ENCODE measurements at places on chromosomes 4 and X. TPM values are rescaled to one million over a fixed set of nuclear protein-coding genes. Genes with fewer than 3 reads are reported as not detected.

Gene SOWAHB
- not detected for total RNA-seq

Gene S100P
- 6.3 TPM for total RNA-seq

Gene BMP2K
- 92.9 TPM for total RNA-seq

Gene VCX3A
- not detected for total RNA-seq

Gene MAGEA12
- total RNA-seq = not detected

Gene ATP10D
- total RNA-seq = 35.9 TPM

Gene HTN3
- total RNA-seq = not detected

Gene MSX1
- 7.5 TPM for total RNA-seq

Gene DMRTC1
- not detected for total RNA-seq

Gene TMPRSS11B
- total RNA-seq = not detected

Gene CFAP99
- total RNA-seq = not detected

Gene CNGA1
- 11.9 TPM for total RNA-seq

Gene RAB33A
- not detected for total RNA-seq

DNA sequence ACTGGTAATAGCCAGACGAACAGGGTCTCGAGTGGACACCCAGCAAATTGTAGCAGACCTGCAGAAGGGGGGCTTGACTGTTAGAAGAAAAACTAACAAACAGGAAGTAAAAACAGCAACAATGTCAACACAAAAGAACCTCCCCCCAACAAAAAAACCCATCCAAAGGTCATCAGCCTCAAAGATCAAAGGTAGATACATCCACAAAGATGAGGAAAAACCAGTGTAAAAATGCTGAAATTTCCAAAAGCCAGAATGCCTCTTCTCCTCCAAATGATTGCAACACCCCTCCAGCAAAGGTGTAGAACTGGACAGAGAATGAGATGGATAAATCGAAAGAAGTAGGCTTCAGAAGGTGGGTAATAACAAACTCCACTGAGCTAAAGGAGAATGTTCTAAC, 313.0 kb upstream of the TEX13C start:
- no peak for DNase-seq

- DNase-seq = no peak
Measured at GRCh38 chrX:132802033-132802432, 156.4 kb downstream of the HS6ST2 start.

DNA sequence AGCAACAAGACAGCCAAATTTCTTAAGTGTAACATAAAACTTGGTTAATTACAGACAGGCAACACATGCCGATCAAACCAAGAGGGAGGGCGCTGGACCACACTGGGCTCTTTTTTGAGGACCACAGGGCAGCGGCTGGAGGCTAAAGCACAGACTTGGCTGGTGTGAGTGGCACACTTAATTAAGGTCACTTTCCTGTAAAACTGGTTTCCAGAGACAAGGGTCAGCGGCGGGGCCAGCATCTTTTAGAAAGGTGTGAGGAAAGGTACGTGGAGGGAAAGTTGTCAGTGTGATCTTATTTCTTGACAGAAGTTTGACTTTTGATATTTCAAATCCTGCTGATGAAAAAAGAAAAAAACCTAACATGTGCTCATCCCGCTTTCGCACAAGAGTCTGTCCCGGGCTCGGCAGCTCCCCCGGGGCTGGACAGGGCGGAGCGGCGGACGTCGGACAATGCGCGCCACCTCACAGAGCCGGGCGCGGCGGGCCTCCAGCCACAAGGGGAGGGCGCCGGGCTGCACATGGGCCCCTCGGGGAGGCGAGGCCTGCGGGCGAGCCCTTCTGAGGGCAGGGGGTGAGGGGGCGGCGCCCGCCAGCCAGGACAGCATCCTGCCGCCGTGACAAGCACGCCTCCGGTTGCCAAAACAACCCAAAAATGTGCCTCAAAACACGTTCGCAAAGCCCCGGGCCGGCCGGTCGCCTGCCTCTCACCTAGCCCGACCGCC, 660 bp upstream of the HSPA4L start:
- peak; percentile 56 for DNase-seq

GRCh38 chrX:103254921-103255493, at the start of gene TCEAL8:
TSS of gene TCEAL8 (minus strand) at chrX:103255155. CDS start at chrX:103253979, 1,176 bp downstream.
- peak; percentile 89 for DNase-seq

DNA sequence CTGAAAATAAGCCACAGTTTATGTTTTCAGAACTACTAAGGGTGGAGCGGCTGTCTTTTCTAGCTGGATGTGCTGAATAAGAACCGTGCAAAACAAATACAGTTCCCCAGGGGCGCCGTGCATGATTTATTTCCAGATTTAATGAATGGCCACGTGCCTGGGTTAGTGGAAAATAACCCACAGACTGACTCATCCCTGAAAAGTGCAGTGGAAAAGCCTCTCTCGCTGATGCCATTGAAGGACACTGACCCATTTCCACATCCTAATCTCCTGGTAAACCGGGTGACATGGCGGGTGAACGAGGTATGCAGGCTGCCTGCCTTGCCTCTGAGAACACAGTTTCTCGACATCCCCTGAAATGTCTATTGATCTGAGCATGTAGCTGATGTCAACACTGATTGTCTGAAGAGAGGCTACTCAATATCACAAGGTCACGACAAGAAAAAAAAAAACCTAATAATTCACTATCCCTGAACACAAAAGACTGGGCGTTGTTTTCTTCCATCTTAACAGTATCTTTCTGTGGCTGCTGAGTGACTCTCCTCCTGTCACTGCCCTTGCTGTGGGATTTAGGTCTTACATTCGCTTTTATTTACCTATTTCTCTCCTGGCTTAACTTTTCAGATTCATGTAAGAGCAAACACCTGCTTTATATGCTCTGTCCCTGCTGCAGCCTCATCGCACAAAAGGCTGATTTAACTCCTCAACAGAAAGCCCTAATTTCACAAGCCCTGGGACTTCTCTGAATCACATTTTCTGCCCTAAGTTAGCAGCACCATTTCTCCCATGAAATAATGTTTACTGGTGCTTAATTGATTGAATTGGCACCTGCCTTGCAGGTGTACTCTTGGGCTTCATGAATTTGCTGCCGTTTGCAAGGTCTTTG, 76.9 kb upstream of the SCOC start:
- peak; percentile 71 for DNase-seq

GRCh38 chr4:83110970-83111750, 3.4 kb downstream of the PLAC8 start:
- no peak for DNase-seq

DNA sequence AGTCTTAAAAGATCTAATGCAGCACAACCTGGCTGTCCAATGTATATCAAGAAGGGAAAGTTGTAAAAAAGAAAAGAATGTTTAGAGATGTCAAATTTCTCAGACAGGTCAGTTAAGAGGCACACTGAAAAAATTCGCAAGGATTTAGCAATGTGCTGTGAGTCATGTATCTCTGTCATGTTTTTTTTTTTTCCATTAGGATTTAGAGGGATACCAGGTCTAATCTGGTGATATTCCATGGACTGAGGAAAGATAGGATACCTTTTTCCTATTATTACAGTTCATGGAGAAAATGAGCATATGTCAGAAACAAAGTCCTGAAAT, 815.4 kb upstream of the PCDH10 start:
- DNase-seq = no peak

DNA sequence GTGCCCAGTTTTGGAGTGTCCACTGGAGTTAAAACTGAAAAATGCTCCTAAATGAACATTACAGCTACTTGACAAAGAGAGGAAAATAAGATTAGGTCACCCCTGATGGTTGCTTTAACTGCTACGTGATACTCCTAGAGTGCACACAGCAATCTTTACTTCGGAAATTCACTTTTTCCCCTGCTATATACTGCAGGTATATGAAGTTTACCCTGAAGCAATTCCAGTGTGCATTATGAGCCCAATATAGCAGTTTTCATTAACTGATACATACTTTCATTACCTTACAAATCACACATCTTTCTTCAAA, 773 bp upstream of the ZNF827 start:
- DNase-seq = no peak

- no peak for DNase-seq
Measured at GRCh38 chr4:177271915-177272766, 37.5 kb upstream of the NEIL3 start.

GRCh38 chr4:15703439-15703838, 574 bp downstream of the BST1 start:
- DNase-seq = no peak

DNA sequence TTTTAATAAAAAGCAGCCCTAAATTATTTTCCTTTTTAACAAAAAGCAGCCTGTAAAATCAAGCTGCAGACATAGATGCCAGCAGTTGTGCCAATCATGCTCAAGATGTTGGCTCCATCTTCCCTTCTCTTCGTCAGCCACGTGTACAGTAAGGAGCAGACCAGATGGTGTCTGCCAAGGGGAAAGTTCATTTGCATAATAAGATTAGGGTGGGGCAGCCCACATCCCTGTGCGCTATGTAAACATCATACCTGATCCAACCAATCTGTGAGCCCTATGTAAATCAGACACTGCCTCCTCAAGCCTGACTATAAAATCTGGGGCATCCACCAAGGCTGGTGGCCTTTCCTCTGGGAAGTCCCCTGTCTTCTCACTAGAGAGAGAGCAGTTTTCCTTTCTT, 23.1 kb upstream of the C1GALT1C1 start:
- no peak for DNase-seq

- DNase-seq = no peak
Measured at GRCh38 chr4:148857239-148857972, 415.2 kb upstream of the NR3C2 start.

- DNase-seq = no peak
Measured at GRCh38 chr4:118279328-118279727, 73.5 kb downstream of the PRSS12 start.

DNA sequence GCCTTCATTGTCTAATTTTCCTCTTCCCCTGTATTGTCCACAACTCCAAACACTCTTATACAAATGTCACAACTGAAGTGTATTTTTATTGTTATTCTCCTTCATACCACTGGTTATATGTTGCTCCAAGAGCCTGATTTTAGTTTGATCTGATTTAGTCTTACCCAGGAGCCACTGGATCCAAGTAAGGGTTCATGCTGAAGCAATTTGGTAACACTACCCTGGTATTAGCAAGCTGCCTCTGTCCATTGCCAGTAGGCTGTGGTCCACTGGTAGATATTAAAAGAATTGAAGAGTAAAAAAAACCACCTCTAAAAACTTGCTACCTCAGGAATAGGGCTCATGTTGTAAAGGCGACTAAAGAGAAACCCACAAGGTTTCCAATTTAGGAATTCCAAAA, 41.2 kb downstream of the AMOT start:
- no peak for DNase-seq

DNA sequence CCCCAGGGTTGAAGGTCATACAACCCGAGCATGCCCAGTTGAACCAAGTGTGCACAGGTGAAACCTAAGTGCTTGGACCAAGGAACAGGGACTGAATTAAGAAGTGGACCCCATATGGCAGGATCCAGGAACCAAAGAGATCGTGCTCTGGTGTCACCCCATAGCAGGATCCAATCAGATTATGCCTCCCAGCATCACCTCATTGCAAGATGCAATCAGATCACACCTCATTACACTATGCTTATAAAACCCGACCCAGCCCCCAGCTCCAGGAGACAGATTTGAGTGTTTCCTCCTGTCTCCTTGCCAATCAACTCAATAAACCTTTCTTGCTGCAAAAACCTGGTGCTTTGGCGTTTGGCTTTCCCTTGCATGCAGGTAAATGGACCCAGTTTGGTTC, 37.6 kb downstream of the EFHC2 start:
- no peak for DNase-seq

DNA sequence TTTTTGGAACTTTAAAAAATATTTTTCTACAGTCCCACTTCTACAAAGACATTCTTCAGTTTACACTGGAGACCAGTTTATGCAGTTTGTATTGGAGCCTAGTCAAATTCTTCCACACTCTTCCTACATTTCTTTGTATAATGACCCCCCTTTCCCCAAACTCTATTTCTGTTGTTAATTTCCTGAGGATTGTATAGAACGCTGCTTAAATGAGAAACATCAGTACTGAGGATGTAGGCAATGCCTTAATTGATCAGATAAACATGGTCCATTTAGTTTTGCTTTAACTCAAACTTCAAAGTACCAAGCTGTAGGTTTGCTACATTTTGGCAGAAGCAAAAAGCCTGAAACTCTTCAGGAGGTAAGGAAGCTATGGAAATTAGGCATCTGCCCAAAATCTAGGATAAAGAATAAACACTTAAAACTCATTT, 155.5 kb downstream of the SLC7A11 start:
- DNase-seq = no peak

DNA sequence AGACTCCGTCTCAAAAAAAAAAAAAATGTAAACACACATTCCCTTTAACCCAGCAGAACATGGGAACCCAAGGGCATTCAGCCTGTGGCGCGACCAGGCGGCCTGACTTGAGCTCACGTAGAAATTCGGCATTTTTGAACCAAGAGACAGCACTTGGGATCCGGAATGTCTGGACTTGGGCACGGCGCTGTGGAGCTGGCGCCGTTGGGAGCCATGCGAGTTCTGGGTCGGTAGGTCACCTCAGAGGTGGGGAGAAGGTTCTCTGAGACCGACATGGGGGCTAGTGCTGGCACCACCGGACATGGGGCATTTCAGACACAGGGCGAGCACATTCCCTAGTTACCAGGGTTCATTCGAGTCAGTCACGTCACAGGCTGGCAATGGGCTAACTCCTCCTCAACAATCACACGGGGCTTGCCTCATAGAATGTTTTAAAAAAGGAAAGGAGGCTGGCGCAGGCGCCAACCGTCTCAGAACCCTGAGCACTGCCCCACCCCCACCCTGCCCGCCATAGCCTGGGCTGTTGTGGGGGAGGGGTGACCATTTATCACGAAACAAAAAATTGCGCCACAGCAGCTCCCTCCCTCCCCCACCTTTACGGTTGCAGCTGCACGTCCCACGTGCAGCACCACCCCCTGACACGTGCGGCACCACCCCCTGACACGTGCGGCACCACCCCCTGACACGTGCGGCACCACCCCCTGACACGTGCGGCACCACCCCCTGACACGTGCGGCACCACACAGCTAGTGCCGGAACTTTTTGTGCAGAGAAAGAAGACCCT, at the start of gene TEX28:
Gene TEX28, minus strand, starts transcription at position 334 of the 784 bp plus-strand sequence. CDS start 3,007 bp downstream, outside the sequence.
- no peak for DNase-seq

GRCh38 chr4:120144634-120145033, 78.0 kb upstream of the MAD2L1 start:
- DNase-seq = no peak

DNA sequence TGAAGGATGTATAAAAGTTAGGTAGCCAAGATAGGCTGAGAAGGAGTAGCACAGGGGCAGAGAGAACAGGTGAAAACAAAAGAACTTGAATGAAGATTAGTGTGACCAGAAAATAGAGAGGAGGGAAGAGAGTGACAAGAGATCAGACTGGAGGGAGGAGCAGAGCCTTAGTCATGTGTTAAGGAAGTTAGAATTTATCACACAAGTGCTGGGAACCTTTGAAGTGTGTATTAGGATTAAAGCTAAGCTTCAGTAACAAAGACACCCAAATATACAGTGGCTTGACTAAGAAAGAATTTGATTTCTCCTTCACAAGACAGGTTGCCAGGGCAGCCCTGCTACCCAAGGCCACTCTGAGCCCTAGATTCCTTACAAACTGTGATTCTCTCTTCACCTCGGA, 10.7 kb upstream of the CCDC149 start:
- DNase-seq = no peak

GRCh38 chr4:99712099-99712498, 54.5 kb upstream of the C4orf54 start:
- DNase-seq = no peak

GRCh38 chr4:38044060-38044459, 83.9 kb downstream of the PTTG2 start:
- DNase-seq = no peak

- no peak for DNase-seq
Measured at GRCh38 chr4:178316211-178316610, 874.0 kb upstream of the AGA start.
